Uterus (tissue), 4 donors: ENCODE measurements at places on chromosomes 4 and X. TPM values are rescaled to one million over a fixed set of nuclear protein-coding genes. Genes with fewer than 3 reads are reported as not detected.
A peak's percentile ranks its signal among the peaks of the same experiment; 100 is the strongest.

Gene ASB9
- total RNA-seq: 11.1 TPM

Gene GRXCR1
- total RNA-seq: not detected

Gene TRO
- total RNA-seq: 32.6 TPM

Gene C4orf46
- total RNA-seq: 2.3 TPM

Gene SPATA4
- total RNA-seq: 0.40 TPM

Gene GPM6B
- 44.1 TPM for total RNA-seq

Gene ANOS1
- 10.6 TPM for total RNA-seq

Gene PDGFRA
- total RNA-seq: 218 TPM

GRCh38 chr4:122798101-122798500, 28.5 kb upstream of the FGF2 start:
- no peaks in the 10 kb centered on the region for H3K36me3 ChIP-seq
- H3K27ac ChIP-seq: peak overlapping the region; percentile 67
- peak; percentile 52 for DNase-seq
- no peaks in the 10 kb centered on the region for H3K27me3 ChIP-seq
- no peaks in the 10 kb centered on the region for H3K4me1 ChIP-seq

- no peaks in the 10 kb centered on the region for H3K4me1 ChIP-seq
- no peak for DNase-seq
Measured at GRCh38 chrX:55758033-55758432, 40.5 kb downstream of the RRAGB start.

DNA sequence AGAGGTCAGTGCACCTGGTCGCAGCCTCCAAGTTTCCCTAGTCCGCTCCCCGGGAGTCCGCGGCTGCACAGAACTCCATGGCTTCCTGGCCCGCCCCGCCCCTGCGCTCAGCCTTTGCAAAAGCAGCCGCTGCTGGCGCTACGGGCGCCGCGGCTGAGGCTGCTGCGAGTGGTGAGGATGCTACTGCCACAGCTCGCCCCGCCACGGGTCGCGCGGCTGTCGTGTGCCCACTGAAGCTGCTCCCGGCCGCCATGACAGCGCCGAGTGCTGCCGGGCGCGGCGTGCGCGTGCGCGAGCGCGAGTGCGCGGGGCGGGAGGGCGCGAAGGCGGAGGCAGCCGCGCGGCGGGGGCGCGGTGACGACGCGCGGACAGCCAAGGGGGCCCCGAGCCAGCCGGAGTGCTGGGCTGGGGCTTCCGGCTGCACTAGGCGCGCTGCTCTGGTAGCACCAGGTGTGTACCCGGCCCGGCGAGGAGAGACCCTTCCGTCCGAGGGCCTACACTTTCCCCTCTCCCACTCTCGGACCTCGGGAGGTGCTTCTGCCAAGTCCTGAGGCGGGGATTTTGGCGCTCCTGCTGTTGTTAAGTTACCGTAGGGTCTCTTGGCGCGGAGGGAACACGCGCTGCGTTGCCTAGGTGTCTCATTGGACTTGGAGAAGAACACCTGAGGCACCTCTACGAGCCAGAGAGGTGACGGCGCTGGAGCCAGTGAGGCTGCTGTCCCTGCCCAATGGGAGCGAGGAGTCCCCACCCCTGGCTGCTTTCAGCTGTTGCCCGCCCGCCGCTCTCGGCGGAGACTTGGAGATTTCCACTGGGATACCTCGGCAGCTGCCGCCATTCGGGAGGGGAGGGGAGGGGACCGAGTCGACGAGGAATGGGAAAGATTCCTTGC, 619 bp upstream of the LRBA start:
- peak overlapping the region; percentile 92 for H3K27ac ChIP-seq
- peak; percentile 65 for DNase-seq
- H3K4me3 ChIP-seq: peak overlapping the region; percentile 62
- no peaks in the 10 kb centered on the region for H3K4me1 ChIP-seq

DNA sequence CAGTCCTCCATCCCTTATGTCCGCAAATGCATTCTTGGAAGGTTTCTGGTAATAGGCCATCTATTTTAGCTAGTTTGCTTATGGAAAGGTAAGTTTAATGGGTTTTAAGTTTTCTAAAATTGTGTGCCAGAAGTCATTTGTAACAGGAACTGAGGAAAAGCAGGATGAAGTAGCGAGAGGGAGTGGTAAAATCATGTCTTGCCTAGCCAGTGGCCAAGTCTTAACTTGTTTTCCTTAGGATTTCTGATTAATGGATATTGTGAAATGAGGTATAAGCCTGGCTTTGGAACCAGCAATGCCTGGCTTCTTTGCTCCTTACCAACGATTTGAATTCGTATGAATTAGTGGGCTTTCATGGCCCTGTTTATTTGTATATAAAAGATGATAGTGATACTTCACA, 7.3 kb downstream of the SEC24B start:
- H3K4me1 ChIP-seq: peaks cover 17% of the 10 kb centered on the region
- DNase-seq: no peak
- peak overlapping the region; percentile 46 for H3K27ac ChIP-seq
- H3K36me3 ChIP-seq: no peaks in the 10 kb centered on the region
- no peak overlapping the region for H3K4me3 ChIP-seq

DNA sequence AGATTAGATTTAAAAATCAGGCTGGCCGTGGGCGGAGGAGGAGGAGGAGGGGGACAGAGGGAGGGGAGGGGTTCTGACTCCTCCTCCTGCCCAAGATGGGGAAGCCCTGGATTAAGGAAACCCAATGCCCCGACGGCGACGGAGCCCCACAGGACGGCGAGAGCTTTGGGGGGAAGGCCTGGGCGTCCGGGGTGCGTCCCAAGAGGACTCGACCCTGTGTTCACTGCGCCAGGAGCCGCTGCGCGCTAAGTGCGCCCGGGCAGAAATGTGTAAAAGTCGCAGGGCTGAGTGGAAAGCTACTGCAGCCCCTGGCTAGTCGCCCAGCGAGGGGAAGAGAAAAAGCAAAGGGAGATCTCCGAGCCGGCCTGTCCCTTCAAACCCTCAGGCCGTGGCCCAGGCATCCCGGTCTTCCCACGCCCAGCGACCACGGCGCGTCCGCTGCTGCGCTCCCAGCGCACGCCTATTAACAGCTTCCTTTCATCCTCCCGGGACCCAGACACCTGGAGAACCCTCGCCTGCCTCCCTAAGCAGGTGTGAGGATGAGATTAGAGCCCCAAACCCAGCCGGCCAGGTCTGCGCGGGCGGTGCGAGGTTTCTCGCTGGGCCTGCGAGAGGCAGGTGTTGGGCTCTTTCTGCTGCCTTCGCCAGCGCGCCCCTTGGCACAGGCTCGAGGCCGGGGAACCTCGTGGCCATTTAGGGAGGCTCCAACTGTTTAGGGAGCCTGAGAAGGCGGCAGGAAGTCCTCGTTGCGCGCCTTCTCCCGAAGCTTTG, 1.4 kb upstream of the RPS6KA3 start:
- no peaks in the 10 kb centered on the region for H3K36me3 ChIP-seq
- H3K4me1 ChIP-seq: no peaks in the 10 kb centered on the region
- peak overlapping the region; percentile 65 for H3K4me3 ChIP-seq
- H3K27ac ChIP-seq: peak overlapping the region; percentile 91
- peak; percentile 61 for DNase-seq
- H3K27me3 ChIP-seq: no peaks in the 10 kb centered on the region

DNA sequence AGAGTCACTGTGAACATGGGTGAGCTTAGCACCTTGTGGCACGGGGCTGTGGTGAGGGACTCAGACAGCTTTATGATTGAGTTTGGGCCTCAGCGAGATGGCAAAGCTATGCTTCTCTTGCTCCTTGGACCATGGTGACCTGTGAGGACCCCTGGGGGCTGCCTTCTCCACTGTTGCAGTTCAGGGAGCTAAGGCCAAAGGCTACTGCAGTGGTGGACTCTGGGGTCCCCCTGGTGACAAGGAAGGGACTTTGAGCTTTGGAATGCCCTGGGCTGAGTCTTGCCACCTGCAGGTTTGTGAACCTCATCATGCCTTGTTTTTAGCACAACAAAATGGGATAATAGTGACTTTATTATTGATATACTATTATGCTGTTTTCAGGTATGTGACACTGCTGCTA, 36.5 kb downstream of the TBL1X start:
- H3K27me3 ChIP-seq: no peaks in the 10 kb centered on the region
- H3K27ac ChIP-seq: no peak overlapping the region
- no peak for DNase-seq
- H3K36me3 ChIP-seq: no peaks in the 10 kb centered on the region

GRCh38 chr4:124409044-124409443, 303.5 kb downstream of the ANKRD50 start:
- H3K27ac ChIP-seq: no peak overlapping the region
- no peak overlapping the region for H3K4me3 ChIP-seq
- no peaks in the 10 kb centered on the region for H3K27me3 ChIP-seq
- DNase-seq: no peak

GRCh38 chr4:13963601-13964000, 336.1 kb upstream of the BOD1L1 start:
- no peaks in the 10 kb centered on the region for H3K27me3 ChIP-seq

GRCh38 chr4:7753271-7753670, 186.4 kb downstream of the AFAP1 start:
- no peaks in the 10 kb centered on the region for H3K36me3 ChIP-seq
- no peak overlapping the region for H3K27ac ChIP-seq
- no peaks in the 10 kb centered on the region for H3K27me3 ChIP-seq

GRCh38 chr4:178165251-178165950, 723.2 kb upstream of the AGA start:
- H3K4me1 ChIP-seq: no peaks in the 10 kb centered on the region
- no peak overlapping the region for H3K4me3 ChIP-seq
- H3K27ac ChIP-seq: no peak overlapping the region
- no peaks in the 10 kb centered on the region for H3K27me3 ChIP-seq
- H3K36me3 ChIP-seq: no peaks in the 10 kb centered on the region

DNA sequence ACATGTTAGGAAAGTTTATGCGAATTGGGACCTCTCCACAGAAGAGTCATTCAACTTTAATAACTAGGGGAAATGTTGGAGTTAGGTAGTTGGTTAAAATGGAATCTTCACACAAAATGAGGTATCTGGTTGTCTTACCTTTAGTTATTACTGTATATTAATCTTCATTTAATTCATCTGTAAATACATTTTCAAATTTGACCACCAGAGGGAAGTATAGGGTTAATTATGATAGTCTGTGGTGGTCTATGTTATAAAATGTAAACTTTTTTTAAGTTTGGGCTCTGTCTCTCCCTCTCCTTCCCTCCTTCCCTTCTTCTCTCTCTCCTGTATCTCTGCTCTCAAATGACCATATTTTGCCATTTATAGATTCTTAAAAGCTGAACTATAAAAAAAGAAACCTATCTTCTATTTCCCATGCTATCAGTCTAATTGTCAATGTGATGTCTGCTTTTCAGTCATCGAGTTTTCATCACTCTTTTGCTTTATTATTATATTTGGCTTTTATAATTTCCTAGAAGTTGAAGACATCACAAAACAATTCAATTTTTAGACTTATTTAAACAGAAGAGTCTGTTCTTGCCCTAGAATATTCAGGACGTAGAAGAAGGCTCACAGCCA, 49.8 kb downstream of the TMEM144 start:
- H3K27ac ChIP-seq: no peak overlapping the region
- H3K36me3 ChIP-seq: no peaks in the 10 kb centered on the region
- H3K4me1 ChIP-seq: no peaks in the 10 kb centered on the region
- H3K4me3 ChIP-seq: no peak overlapping the region
- H3K27me3 ChIP-seq: no peaks in the 10 kb centered on the region
- no peak for DNase-seq

- H3K4me3 ChIP-seq: no peak overlapping the region
- no peaks in the 10 kb centered on the region for H3K4me1 ChIP-seq
- no peak overlapping the region for H3K27ac ChIP-seq
- no peak for DNase-seq
- H3K27me3 ChIP-seq: no peaks in the 10 kb centered on the region
- no peaks in the 10 kb centered on the region for H3K36me3 ChIP-seq
Measured at GRCh38 chrX:134782796-134783195, 124.5 kb upstream of the PLAC1 start.

DNA sequence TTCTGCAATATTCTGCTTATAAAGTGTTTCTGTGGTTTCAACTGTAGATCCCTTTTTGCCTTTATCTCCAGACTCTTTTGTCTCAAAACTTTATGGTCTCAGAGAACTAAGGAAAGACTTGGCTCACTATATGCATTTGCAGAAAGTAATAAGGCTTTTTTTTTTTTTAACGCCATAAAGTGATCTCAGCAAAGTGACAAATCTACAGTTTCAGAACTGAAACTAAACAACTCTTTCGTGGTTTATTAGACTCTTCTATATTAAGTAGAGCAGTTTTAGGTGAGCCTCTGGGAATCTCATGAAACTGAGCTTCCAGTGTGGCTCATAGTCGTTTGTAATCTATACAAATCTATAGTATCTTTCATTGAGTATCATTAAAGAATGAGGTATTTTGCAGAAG, 15.3 kb downstream of the ATP7A start:
- H3K4me3 ChIP-seq: no peak overlapping the region
- no peaks in the 10 kb centered on the region for H3K4me1 ChIP-seq
- no peaks in the 10 kb centered on the region for H3K27me3 ChIP-seq

DNA sequence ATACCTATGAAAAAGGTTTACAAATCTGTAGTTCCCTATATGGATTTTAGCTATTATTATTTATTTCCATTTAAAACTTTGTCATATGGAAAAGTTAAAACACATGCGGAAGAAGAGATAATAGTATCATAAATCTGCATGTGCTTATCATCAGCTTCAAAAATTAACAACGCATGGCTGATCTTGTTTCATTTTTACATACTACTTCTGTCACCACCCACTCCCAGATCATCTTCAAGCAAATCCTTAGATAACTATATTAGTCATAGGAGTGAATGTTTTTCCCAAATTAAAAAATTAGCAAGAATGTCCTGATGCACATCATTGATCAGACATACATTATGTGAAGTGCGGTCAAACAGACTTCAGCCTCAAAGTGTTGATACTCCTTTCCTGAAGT, 24.6 kb upstream of the MOB1B start:
- no peaks in the 10 kb centered on the region for H3K36me3 ChIP-seq
- H3K27ac ChIP-seq: no peak overlapping the region
- H3K4me3 ChIP-seq: no peak overlapping the region
- H3K27me3 ChIP-seq: no peaks in the 10 kb centered on the region
- no peaks in the 10 kb centered on the region for H3K4me1 ChIP-seq

GRCh38 chr4:7379719-7380118, 55.0 kb downstream of the PSAPL1 start:
- no peaks in the 10 kb centered on the region for H3K27me3 ChIP-seq
- H3K4me1 ChIP-seq: no peaks in the 10 kb centered on the region
- H3K27ac ChIP-seq: no peak overlapping the region
- H3K36me3 ChIP-seq: no peaks in the 10 kb centered on the region
- H3K4me3 ChIP-seq: no peak overlapping the region

- H3K36me3 ChIP-seq: no peaks in the 10 kb centered on the region
- no peak overlapping the region for H3K4me3 ChIP-seq
- no peak overlapping the region for H3K27ac ChIP-seq
- no peak for DNase-seq
Measured at GRCh38 chr4:2116687-2117400, 57.7 kb downstream of the NAT8L start.
